ENCODE measurements at places on chromosomes 1 and 21.

GRCh38 chr1:204278251-204278650, 64.5 kb upstream of the GOLT1A start:
- no peak for DNase-seq

DNA sequence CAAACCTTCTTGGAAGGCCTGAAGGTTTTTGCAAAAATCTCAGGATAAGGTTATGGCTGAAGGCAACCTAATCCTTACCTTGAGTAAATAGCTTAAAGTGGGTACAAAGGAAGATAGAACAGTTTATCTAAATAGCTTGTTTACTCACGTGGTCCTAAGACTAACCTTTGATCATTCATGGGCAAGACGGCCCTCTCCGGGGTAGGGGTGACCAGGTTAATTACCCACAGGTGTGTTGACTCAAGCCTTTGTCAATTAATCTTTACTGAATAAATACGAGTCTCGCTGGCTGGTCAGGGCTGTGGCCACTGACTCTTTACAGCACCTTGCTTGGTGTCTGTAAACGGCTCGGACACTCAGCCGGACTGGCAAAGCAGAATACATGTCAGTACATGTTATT, 10.8 kb downstream of the AADACL4 start:
- no peak for DNase-seq

DNA sequence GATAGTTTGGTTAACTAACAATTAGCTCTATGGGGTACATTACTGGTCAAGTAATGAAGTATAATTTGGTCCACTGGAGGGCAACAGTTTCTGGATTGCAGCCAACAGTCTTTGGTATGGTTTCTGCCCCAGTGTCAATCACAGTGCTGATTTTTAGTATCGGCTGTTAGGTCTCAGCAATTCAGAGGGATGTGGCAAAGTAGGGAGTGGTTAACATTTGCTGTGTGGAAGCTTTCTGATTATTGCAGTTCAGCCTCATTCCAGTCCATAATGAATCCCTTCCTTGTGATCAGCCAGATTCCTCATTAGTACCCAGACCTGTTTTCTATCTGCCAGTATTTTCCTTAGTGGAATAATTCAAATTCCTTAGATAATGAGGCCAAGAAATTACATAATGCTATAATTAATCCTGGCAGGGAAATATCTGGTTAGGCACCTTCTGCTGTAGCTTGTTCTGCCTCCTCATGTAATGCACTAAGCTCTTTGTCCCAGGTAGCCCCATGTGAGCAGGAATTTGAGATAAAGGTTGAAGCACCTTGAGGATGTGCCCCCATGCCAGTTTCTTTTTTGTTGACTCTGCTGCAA, 14.0 kb downstream of the F3 start:
- no peak for DNase-seq

- DNase-seq = no peak
Observed at GRCh38 chr1:12438349-12438924, 179.6 kb downstream of the DHRS3 start.

GRCh38 chr1:32889731-32890278, 3.5 kb downstream of the HPCA start:
- no peak for DNase-seq

- no peak for DNase-seq
Observed at GRCh38 chr1:203706444-203706843, 58.5 kb upstream of the LAX1 start.

DNA sequence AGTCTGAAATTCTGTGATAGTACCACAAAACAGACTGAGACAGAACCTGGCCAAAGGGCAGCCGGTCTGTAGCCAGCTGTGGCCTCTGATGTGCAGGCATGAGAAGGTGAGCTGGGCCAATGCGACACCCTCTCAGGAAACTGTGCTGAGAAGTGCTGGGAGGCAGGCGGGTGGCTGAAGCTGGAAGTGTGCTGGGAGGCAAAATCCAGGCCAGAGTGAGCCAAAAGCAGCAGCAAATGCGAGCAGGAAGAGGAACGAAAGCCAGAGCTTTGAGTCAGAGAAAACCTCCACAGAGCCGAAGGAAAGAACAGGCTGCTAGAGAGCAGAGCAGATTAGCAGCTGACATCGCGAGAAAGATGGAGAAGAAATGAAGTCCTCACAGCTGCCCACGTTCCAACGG, 10.2 kb upstream of the ATP13A2 start:
- no peak for DNase-seq

DNA sequence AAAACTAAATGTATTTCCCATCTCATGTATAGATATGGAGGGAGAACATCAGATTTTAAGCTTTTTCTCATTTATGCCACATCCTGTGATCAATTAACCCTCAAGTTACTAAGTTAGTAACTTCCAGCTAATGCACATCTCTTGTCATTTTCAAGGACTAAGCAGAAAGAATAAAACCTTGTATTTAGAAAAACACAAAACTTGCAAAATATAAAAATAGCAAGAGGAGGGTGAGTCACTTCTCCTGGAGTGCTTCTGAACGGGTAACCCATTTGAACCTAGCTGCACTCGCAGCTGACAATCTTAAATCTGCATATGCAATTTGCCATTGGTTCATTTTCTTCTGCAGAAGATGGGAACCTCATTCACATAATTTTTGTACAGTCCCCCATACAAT, 500.5 kb downstream of the SETD4 start:
- DNase-seq = no peak

DNA sequence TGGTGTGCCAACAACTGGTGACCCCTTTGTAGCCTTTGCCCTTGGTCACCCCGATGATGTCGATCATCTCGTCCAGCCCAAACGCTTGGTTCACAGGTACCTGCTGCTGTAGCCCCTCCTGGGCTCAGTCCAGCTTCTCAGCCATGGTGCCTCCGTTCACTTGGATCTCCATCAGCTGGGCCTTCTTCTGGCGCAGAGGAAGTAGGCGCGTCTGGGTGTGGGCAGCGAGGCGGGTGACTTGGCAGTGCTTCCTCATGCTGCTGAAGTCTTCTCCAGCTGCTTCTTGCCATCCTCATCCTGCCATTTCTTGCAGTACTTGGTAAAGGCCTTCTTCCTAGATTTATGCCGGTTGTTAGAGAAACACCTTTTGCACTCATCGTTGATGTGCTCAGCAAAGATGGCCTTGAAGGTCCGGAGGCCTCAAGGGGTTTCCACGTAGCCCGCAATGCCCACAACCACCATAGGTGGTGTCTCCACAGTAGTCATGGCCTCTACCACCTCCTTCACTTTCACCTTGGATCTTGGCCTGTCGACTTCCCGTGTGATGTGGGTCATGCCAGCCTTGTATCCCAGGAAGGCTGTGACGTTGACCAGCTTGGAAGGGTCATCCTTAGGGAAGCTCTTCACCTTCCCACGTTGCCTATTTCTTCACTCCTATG, 13.0 kb downstream of the DOP1B start:
- DNase-seq = no peak

DNA sequence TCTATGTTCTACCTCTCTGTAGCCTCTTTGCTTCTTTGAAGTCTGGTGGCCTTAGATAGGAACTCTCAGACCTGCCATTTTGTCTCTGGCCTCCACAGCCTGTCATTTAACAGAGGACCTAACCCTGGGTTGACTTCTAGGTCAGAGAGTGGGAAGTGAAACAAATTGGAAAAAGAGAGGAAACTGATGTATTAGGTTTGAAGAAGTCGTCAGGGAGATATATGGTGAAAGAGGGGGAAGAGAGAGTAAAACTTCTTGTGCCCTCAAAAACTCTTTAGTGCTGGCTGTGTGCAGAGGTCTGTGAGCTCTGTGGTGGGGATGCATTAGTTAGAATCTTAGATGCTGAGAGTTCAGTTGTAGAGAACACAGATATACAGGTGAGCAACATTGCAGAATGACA, 30.2 kb upstream of the CD1D start:
- no peak for DNase-seq

GRCh38 chr1:118184739-118185083, 317 bp downstream of the SPAG17 start:
- peak; percentile 20 for DNase-seq

- peak; percentile 93 for DNase-seq
Observed at GRCh38 chr1:53326598-53327181, 1.2 kb downstream of the LRP8 start.

DNA sequence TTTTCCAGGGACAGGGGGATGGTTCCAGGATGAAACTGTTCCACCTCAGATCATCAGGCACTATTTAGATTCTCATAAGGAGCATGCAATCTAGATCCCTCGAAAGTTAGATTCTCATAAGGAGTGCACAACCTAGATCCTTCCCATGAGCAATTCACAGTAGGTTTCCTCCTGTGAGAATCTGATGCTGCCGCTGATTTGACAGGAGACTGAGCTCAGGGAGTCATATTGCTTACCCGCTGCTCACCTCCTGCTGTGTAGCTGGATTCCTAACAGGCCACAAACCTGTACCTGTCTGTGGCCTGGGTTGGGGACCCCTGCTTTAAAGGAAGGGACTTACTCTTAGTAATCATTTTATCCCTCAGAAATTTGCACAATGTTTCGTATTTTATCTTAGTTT, 9.3 kb downstream of the CTH start:
- DNase-seq = no peak

DNA sequence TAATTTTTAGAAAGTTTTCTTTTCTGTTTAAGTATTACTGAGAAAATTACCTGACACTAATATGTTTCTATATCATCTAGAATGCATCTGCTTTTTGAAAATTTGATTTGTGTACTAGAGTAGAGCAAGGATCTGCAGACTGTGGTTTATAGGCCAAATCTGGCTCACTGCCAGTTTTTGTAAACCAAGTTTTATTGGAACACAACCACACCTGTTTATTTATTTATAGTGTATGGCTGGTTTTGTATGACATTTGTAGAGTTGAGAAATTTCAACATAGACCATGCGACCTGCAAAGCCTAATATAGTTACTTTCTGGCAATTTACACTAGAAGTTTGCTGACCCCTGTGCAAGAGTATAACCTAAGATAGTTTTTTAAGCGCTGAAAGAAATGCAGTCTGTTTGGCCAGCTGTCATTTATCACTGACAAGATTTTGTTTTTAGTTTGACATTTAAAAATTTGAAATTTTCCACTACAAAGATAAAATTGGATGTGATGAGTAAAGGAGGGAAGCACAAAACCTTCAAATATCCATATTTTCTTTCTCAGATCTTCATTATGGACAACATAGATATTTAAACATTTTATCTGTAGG, 36.1 kb upstream of the CACYBP start:
- no peak for DNase-seq

- DNase-seq = peak; percentile 97
Observed at GRCh38 chr1:109667452-109668122, at the start of gene GSTM2. GSTM2 (plus strand) TSS chr1:109668057; CDS start chr1:109668116, 59 bp downstream.

DNA sequence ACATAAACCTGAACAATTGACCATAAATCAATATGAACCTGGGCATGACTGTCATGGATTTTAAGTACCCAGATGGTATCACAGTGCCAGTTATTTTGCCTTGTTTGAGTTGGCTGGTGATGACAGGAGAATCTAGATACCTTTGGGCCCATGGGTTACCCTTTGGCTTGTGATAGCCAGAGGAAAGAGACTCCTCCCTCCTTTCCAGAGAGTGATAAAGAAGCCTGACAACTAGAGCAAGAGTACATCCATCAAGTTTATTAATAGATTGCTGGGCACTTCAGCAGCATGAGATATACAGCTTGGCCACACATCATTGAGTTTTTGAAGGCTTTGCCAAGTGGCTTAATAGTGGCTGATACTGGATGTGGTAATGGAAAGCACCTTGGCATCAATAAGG, 6.6 kb upstream of the FMO3 start:
- no peak for DNase-seq

DNA sequence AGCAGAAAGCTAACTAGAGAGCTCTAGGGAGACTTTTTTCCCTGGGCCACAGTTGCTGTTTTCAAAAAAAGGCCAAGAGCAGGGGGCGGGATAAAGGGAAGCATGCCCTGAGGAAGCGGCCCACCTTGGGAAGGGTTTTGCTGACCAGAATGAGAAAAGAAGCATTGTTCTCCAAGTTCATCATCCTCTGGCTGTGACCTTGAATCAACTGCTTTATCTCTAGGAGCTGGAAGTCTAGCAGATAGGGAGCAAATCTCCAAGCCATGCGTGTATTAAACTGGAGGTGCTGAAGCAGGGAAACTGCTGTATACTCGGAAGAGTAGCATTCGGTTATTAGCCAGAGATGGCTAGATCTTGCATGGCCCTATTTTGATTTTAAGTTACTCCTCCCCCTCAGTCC, 64.8 kb downstream of the ATP2B4 start:
- DNase-seq = no peak

DNA sequence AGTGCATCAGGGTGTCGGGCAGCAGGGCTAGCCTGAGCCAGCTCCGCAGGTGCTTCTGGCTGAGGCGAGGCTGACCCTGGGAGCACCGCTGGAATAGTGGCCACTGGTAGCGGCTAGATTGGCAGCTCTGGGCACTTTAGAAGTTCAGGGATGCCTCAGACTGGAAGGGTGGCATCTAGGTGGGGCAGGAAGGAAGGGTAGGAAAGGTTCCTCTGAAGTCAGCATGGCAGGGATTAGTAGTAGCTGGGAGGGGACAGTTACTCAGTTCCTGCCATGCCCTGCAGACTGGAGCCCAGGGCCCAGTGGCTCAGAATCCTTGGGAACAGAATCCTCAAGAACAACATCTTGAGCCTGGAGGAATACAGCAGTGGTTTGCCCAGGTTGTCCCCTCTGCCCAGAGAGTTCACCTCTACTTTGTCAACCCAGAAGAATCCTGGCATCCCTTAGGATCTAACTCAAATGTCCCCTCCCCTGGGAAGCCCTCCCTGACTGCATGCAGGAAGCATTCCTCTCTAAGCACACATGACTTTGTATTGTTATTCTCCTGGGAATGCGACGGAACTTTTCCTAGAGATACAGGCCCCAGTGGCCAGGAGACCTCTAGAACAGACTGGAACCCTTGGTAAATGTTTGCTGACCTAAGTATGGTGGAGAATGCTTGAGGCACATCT, 39.5 kb upstream of the BCAR3 start:
- DNase-seq = no peak

GRCh38 chr1:89483010-89483756, 41.4 kb upstream of the LRRC8B start:
- peak; percentile 54 for DNase-seq

GRCh38 chr21:14875704-14876523, 188.9 kb downstream of the NRIP1 start:
- DNase-seq = no peak

- no peak for DNase-seq
Observed at GRCh38 chr1:235483090-235483489, 21.2 kb downstream of the B3GALNT2 start.

DNA sequence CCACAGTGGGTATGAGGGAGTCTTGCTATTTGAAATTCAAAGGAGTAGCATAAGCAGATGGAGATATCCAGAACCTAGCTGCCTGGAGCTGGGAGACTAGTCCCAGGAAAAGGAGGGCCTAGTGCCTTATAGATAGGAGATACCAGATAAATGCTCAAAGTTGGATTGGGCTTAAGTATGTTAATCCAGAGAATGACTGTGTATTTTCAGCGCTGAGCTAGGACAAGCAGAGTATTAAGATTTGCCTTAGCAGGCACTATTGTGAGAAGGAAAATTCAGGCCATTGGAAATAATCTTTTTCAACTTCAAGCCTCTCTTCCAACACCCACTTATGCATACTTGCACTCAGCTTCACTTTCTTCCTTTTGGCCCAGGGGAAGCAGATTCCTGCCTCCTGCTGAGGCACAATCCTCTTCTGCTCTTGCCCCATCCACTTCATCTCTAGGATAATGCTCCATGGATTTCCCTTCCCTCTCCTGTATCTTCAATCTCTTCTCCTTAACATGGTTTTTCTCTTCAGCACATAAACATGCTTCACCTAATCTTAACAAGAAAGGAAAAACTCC, 21.1 kb downstream of the PIK3C2B start:
- peak; percentile 65 for DNase-seq
